WTC11 (cell line): ENCODE measurements at places on chromosomes 1 and 21. TPM values are rescaled to one million over a fixed set of nuclear protein-coding genes. Genes with fewer than 3 reads are reported as not detected.

GRCh38 chr1:115827452-115828044 is 13.4 kb downstream of the NHLH2 start:
- H3K4me1 ChIP-seq = peaks cover 43% of the 10 kb centered on the region
- peaks cover 20% of the 10 kb centered on the region for H3K27me3 ChIP-seq
- H3K4me3 ChIP-seq = peak overlapping the region; percentile 85

DNA sequence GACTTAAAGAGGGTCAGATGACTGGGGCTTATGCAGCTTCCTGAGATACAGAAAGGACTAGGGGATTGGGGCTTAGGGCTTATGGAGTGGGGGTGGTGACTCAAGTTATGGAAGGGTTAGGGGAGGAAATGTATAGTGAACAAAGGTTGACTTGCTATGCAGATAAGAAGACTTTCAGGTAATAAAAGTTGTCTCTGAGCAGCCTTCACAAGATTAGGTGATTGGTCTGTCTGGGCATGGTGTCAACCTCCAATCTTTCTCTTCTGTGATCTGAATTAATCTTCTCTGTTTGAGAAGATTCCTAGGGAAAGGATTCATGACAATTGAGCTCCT is 436.5 kb downstream of the SIPA1L2 start:
- H3K4me1 ChIP-seq = peaks cover 10% of the 10 kb centered on the region
- peaks cover 4% of the 10 kb centered on the region; the same call in 1 of the 2 replicates for H3K27me3 ChIP-seq
- no peak for DNase-seq
- H3K4me3 ChIP-seq = no peak overlapping the region

DNA sequence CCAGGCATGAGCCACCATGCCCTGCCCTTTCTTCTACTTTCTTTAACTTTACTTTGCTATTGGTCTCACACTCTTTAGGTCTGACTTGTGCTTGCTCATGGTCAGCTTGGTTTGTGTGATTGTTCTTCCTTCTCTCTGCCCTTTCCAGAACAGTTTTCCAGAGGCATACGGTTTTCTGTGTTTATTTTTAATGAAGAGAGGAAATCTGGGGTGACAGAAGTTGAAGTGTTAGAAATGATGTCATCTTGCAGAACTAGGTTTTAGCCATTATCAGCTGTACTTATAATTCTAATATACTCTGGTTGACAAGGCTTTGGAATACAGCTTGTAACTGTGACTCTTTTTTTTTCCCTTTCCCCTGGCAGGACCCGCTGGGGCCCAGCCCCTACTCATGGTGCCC is 14.4 kb downstream of the AGO3 start:
- H3K36me3 ChIP-seq = no peaks in the 10 kb centered on the region; the same call in 1 of the 2 replicates
- peak overlapping the region; percentile 54; the same call in 1 of the 2 replicates for H3K27ac ChIP-seq
- no peak for DNase-seq
- no peaks in the 10 kb centered on the region for H3K27me3 ChIP-seq

DNA sequence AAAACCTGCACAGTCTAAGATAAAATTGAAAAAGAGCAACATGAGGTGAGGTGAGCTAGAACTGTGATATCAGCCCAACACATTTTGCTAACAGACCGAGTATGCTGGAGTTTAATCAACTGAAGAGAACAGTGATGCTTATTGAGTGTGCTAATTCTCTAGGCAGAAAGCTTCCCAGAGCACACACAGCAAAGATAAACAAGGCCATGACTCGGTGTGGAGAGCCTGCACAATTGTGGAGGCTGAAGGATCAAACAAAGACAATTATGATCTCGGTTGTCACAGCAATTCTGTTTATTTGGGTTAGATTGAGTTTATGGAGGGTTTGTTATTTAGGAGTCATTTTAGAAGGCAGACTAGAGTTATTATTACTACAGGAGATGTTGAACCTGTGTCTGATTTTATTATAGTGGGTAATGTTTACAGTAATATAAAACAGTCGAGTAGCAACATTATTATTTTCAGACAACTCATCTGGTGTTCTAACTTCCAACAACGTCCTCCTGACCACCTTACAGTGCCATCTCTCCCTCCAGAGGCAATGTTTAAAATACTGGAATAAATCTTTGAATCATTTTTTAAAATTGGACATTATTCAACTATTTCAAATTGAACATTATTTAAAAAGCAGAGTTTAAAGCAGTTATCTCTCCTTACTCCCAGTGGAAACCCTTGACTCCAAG is 40.2 kb downstream of the DPT start:
- H3K27me3 ChIP-seq = no peaks in the 10 kb centered on the region
- no peak overlapping the region for H3K27ac ChIP-seq
- DNase-seq = no peak
- H3K4me3 ChIP-seq = no peak overlapping the region
- no peaks in the 10 kb centered on the region for H3K4me1 ChIP-seq

GRCh38 chr1:45604239-45604638 is 19.6 kb downstream of the CCDC17 start:
- no peaks in the 10 kb centered on the region for H3K27me3 ChIP-seq
- H3K27ac ChIP-seq = peak overlapping the region; percentile 32; the same call in 1 of the 2 replicates
- H3K36me3 ChIP-seq = peaks cover 73% of the 10 kb centered on the region

DNA sequence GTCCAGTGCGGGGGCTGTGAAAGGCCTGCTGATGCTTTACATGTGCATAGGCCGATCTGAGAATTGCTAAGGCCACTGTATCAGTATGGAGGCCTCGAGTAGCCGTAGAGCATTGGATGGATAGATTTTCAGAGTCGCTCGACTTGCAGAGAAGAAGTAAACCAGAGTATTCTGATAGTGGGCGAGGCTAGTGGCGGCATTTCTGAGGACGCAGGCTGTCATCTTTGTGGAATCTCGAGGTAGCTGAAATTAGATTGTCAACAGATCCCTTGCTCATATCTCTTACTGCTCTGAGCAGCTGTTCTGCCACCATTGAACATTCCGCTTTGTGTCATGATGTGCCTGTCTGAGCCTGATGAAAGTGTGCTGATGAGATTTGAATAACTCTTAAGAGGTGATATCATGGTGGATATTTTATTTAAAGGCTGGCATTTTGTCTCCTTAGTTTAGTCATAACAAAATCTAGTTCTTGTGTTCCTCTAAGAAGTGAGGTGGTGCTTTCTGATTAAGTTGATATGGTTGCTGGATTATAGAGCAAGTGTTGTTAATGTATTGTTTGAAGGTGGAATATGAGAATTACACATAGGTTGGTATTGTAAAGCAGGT is 1.5 kb downstream of the KIF1B start:
- peaks cover 4% of the 10 kb centered on the region; the same call in 1 of the 2 replicates for H3K27me3 ChIP-seq
- peak overlapping the region; percentile 86 for H3K4me3 ChIP-seq
- H3K27ac ChIP-seq = peak overlapping the region; percentile 42
- no peaks in the 10 kb centered on the region for H3K36me3 ChIP-seq
- H3K4me1 ChIP-seq = peaks cover 30% of the 10 kb centered on the region

- no peak overlapping the region for H3K4me3 ChIP-seq
- H3K27me3 ChIP-seq = no peaks in the 10 kb centered on the region
- no peak overlapping the region; the same call in 1 of the 2 replicates for H3K27ac ChIP-seq
- no peak for DNase-seq
- no peaks in the 10 kb centered on the region; the same call in 1 of the 2 replicates for H3K36me3 ChIP-seq
These were observed 67.6 kb upstream of the GUCA2B start for GRCh38 chr1:42085596-42085995.

The MYOG gene
- total RNA-seq = not detected in 3 replicates

- H3K4me1 ChIP-seq = peaks cover 12% of the 10 kb centered on the region
- H3K27me3 ChIP-seq = no peaks in the 10 kb centered on the region
- H3K27ac ChIP-seq = peak overlapping the region; percentile 38; the same call in 1 of the 2 replicates
- no peaks in the 10 kb centered on the region for H3K36me3 ChIP-seq
- no peak for DNase-seq
These were observed 4.5 kb downstream of the AIM2 start for GRCh38 chr1:159071970-159072582.

GRCh38 chr1:41109310-41110197 is 88.0 kb upstream of the SLFNL1 start:
- peaks cover 11% of the 10 kb centered on the region for H3K4me1 ChIP-seq
- no peak for DNase-seq
- H3K27ac ChIP-seq = peak overlapping the region; percentile 66; the same call in 1 of the 2 replicates
- H3K4me3 ChIP-seq = no peak overlapping the region

DNA sequence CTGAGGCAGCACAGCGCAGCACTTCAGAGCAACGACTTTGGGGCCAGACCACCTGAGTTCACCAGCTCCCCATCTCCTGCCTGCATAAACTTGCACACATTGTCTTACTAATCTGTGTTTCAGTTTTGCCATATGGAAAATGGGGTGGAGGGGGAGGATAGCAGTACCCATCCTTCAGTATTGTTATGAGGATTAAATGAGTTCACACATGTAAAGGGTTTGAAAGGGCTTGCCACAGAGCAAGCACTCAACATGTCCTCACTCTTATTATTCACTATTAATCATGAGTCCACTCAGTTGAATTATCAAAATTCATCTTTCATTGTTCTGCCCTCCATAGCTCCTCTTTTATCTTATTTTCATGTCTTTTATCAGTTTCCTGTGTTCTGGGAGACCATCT is 40.1 kb upstream of the BMP8B start:
- H3K27ac ChIP-seq = no peak overlapping the region
- H3K4me1 ChIP-seq = peaks cover 16% of the 10 kb centered on the region
- H3K27me3 ChIP-seq = no peaks in the 10 kb centered on the region; the same call in 1 of the 2 replicates
- DNase-seq = no peak
- no peak overlapping the region for H3K4me3 ChIP-seq

DNA sequence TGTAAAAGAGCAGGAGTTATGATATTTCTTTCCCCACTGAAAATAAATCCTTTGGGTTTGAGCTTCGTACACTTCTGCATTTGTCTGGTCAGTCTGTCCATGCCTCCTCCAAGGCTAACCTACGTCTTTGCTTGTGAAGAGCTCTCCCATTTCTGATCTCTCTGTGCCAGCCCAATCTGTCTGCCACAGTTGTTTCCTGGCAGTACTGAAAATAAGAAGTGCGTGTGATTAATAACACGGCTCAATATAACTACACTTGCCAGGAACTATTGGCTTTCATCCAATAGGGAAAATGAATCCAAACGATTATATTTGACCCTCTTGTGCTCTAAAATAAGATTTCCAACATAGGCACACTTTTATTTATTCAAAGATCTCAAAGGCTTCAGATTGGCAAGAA is 19.2 kb upstream of the COL24A1 start:
- no peaks in the 10 kb centered on the region for H3K27me3 ChIP-seq
- no peaks in the 10 kb centered on the region for H3K36me3 ChIP-seq
- no peaks in the 10 kb centered on the region for H3K4me1 ChIP-seq
- H3K4me3 ChIP-seq = no peak overlapping the region

The AUNIP gene
- 14.2 to 16.1 TPM (median 15.1 TPM) in 3 replicates for total RNA-seq

DNA sequence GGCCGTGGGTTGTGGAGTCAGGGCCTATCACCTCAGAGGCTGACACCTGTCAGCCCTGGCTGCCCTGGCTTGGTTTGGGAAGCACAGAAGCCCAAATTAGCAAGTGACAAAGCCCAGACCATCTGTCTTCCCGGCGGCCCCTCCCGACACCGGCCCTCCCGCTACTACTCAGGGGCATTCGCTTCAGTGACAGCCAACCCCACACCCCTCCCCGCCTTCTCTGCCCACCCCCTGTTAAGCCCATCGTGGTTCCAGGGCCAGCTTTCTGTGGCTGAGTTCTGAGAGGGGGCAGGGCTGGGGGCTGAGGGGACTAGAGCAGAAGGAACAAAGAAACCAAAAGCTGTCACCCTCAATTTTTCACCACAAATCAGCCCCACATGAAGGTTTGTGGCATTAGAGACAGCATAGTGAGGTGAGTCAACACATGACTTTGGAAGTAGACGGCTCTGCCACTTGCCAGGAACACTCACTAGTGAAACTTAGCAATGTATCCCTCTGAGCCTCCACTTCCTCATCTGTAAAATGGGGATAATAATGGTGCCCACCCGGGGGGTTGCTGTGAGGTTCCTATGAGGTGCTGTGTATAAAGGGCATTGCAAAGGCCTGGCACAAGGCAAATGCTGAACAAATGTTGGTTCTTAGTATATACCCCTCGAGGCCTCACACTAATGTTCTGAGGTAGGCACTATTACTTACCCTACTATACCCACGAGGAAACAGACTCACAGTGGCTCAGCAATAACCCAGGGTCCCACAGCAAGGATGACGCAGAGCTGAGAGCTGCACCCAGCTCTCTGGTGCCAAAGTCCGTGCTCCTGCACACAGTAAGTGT is 5.2 kb upstream of the TNNI1 start:
- no peaks in the 10 kb centered on the region for H3K36me3 ChIP-seq
- no peaks in the 10 kb centered on the region for H3K27me3 ChIP-seq
- H3K4me3 ChIP-seq = no peak overlapping the region
- no peak overlapping the region for H3K27ac ChIP-seq

GRCh38 chr1:28836421-28836956 is 24.5 kb downstream of the OPRD1 start:
- no peak overlapping the region for H3K4me3 ChIP-seq
- H3K36me3 ChIP-seq = no peaks in the 10 kb centered on the region
- H3K27me3 ChIP-seq = no peaks in the 10 kb centered on the region
- no peak overlapping the region for H3K27ac ChIP-seq

The MYBPH gene
- not detected in 3 replicates for total RNA-seq

The CLCNKA gene
- total RNA-seq = 1.5 to 2.7 TPM (median 2.7 TPM) in 3 replicates

The UROD gene
- total RNA-seq = 95.2 to 118 TPM (median 96.0 TPM) in 3 replicates

- no peaks in the 10 kb centered on the region for H3K36me3 ChIP-seq
- no peak overlapping the region for H3K27ac ChIP-seq
- peaks cover 23% of the 10 kb centered on the region for H3K4me1 ChIP-seq
These were observed 7.2 kb downstream of the SLAMF1 start for GRCh38 chr1:160639652-160640051.

DNA sequence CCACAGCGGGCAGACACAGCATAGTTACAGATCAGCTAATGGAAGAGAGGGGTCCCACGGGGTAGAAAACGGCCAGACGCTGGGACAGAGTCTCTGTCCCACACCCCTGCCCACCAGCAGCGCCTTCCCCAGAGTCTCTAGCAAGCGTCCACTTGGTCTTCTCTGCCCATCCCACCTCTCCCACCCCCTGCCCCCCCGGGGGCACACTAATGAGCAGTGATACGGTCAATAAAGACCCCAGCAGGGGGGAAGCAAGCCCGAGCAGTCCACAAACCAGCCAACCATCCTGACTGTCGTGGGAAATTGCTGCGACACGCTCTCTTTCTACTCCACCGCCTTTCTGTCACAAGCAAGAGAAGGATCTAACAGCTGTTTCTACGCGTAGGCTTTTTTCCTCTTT is 374.7 kb downstream of the NPHP4 start:
- peaks cover 10% of the 10 kb centered on the region for H3K27me3 ChIP-seq
- H3K4me1 ChIP-seq = no peaks in the 10 kb centered on the region
- H3K27ac ChIP-seq = no peak overlapping the region
- H3K4me3 ChIP-seq = no peak overlapping the region
- peaks cover 58% of the 10 kb centered on the region for H3K36me3 ChIP-seq
- no peak for DNase-seq

The HOOK1 gene
- total RNA-seq = 33.8 to 45.9 TPM (median 43.9 TPM) in 3 replicates

DNA sequence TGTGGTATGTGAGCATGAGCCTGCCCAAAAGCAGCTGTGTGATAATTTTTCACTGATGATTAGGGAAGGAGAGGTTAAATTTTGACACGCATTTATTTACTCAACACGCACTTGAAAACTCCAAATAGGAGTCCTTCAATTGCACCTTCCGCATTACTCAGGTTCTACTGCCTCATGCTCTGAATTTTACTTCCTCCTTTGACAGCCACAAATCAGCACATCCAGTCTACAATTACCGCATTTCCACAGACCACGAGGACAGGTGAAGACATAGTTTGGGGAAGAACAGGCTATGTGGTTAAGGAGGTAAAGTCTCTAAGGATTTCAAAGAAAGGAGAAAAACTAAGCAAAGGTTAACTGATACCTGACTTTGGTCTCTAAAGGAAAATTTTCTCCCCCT is 2.6 kb downstream of the CAPN8 start:
- H3K4me1 ChIP-seq = peaks cover 13% of the 10 kb centered on the region
- no peak overlapping the region for H3K4me3 ChIP-seq
- no peaks in the 10 kb centered on the region for H3K36me3 ChIP-seq
- no peak for DNase-seq

The CTSE gene
- total RNA-seq = 0.09 to 0.17 TPM in 2 of 3 replicates, not detected in the other
